Naive thymus-derived CD4-positive, alpha-beta T cell (primary cell): ENCODE measurements at places on chromosomes 16 and 17. TPM values are rescaled to one million over a fixed set of nuclear protein-coding genes. Genes with fewer than 3 reads are reported as not detected.

Gene MLKL
- 7.9 TPM for polyA plus RNA-seq

Gene CETP
- 0.25 TPM for polyA plus RNA-seq

Gene FTSJ3
- polyA plus RNA-seq: 22.1 TPM

Gene HOXB5
- polyA plus RNA-seq: not detected

Gene CFAP52
- polyA plus RNA-seq: not detected

Gene CNTD1
- polyA plus RNA-seq: 0.24 TPM
